Spinal cord (tissue), 10 donors: ENCODE measurements at places on chromosomes 6 and 20. TPM values are rescaled to one million over a fixed set of nuclear protein-coding genes. Genes with fewer than 3 reads are reported as not detected.

DNA sequence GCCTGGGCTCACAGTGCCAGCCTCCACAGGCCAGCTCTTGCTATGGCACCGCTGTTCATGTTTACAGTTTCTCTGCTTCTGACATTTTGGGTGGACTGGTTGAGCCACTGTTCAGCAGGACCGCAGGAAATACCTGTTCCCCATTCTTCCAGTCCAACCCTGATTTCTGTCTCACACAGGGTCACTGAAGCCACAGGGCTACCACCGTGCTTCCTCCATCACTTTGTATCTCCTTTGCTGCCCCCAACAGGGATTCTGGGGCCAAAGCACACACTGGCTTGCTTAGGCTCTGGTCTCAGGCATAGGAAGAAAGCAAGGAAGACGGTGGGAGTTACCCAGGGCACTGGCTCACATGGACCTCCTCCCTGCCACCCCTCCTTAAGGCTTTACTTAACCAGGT lies 164.5 kb downstream of the UNC5CL start:
- peaks cover 4% of the 10 kb centered on the region for H3K4me1 ChIP-seq
- DNase-seq, result no peak
- no peak overlapping the region for H3K27ac ChIP-seq
- H3K36me3 ChIP-seq, result no peaks in the 10 kb centered on the region
- H3K4me3 ChIP-seq, result no peak overlapping the region
- H3K27me3 ChIP-seq, result peaks cover 2% of the 10 kb centered on the region

Gene NFKBIE
- 10.9 TPM for total RNA-seq

Gene NMBR
- total RNA-seq, result 1.5 TPM

Gene SLC22A7
- 0.20 TPM for total RNA-seq

DNA sequence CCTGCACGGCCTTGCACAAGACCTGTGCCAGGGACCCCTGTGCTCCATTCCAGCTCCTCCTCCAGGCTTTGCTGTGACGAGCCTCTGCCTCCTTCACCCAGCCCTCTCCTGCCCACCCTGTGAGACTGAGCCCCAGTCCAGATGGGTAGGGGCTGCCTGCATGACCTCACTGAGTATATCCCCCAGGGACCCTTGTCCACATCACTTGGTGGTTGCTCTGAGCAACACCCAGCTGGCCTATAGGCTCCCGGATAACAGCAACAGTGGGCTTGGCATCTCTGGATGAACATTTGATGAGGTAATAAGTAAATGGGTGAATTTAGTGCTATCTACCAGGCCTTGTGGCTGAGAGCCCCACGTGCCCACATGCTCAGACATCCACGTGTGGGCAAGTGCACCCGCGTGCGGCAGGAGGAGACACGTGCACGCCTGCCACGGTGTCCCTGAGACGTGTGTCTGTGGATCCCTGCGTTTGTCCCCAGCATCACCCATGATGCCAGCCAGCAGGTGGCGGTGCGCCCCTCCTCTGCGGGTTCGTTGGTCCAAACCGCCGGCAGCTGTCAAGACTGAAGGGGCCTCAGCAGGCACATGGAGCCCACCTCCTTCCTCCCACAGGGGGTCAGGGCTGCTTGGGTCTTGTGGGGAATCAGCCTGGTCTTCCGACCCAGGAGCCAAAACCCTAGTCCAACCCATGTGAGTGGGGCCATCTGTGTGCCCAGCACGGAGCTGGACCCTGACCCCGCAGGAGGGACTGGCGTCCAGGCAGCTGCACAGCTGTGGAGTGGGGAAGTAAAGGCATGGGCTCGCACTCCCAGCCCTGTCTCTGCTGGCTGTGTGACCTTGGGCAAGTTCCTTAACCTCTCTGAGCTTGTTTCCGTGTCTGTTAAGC lies 45.9 kb downstream of the FGD2 start:
- DNase-seq, result no peak
- peaks cover 2% of the 10 kb centered on the region for H3K36me3 ChIP-seq
- H3K27ac ChIP-seq, result no peak overlapping the region
- H3K27me3 ChIP-seq, result no peaks in the 10 kb centered on the region
- peaks cover 27% of the 10 kb centered on the region for H3K4me1 ChIP-seq

- DNase-seq, result no peak
- no peaks in the 10 kb centered on the region for H3K27me3 ChIP-seq
- peaks cover 29% of the 10 kb centered on the region for H3K36me3 ChIP-seq
Observed at GRCh38 chr6:111666847-111667246, 61.2 kb upstream of the TRAF3IP2 start.

DNA sequence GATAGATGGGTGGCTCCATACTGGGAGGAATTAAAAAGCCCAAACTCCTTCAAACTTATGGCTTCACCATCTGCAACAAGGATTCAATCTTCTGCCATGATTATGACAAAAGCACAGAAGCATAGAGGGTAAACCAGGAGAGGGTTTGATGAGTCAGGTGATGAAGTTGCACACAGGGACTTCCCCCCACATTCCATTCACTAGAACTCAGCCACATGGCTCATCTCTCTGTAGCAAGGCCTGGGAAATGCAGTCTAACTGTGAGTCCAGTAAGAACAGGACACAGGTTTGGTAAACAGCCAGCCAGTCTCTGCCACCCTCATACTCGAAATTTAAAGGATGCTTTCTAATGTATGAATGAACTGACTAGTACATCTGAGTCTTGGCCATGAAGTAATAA lies 142.9 kb downstream of the HIVEP2 start:
- no peaks in the 10 kb centered on the region for H3K27me3 ChIP-seq
- no peak overlapping the region for H3K27ac ChIP-seq
- H3K4me1 ChIP-seq, result no peaks in the 10 kb centered on the region
- H3K36me3 ChIP-seq, result no peaks in the 10 kb centered on the region

Gene SLC22A2
- total RNA-seq, result 39.2 TPM
